ENCODE measurements at places on chromosomes 16 and 17.

- peak; percentile 78 for DNase-seq
Measured at GRCh38 chr16:81758376-81758775, 20.7 kb upstream of the PLCG2 start.

DNA sequence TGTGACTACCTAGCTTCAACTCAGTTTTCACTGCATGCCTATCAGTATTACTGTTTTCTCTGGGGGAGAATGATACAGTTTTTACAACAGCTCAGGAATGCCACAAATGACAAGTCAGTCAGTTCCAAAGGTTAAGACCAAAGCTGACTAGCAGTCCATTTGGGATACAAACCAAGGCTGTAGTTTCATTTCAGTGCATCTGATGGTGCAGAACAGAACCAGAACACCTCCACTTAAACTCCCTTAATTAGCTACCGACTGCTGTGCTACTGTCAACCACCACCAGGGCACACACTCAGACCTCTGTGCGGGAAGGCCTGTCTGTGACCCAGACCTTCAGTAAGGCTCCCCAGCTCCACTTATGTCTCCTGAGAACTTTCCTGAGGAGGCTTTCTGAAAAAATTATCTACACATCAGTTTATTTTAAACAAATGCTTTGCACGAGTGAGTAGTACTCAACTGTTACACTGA, 20.4 kb downstream of the NFE2L1 start:
- DNase-seq, result no peak

GRCh38 chr16:24577167-24577566, 37.8 kb downstream of the RBBP6 start:
- no peak for DNase-seq

DNA sequence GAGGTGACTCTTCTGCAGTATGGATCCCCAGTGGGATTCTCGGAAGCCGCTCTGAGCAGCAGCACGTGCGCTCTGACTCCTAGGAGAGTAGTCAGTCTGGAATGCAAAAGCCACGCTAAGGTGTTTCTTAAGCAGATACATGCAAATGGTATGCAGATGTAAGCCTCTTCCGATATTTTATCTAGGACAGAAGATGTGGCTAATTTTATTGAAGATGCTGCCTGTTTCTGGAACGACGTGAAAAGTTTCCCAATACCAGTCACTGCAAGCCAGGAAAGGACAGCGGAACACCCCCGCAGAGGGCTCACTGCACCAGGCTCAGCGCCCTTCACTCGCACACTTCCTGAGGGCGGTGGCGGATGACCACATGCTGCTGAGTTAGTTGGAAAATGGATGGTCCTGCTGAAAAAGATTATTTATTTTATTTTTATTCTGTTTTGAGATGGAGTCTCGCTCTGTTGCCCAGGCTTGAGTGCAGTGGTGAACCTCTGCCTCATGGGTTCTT, 10.1 kb downstream of the FADS6 start:
- peak; percentile 82 for DNase-seq

GRCh38 chr17:63356337-63356757, 89.8 kb downstream of the CYB561 start:
- no peak for DNase-seq
